ENCODE measurements at places on chromosomes 6 and 20.

- no peak for DNase-seq
Measured at GRCh38 chr6:26071135-26071534, 16.1 kb upstream of the HFE start.

GRCh38 chr20:5973971-5974370 is 23.5 kb downstream of the MCM8 start:
- DNase-seq, result no peak

DNA sequence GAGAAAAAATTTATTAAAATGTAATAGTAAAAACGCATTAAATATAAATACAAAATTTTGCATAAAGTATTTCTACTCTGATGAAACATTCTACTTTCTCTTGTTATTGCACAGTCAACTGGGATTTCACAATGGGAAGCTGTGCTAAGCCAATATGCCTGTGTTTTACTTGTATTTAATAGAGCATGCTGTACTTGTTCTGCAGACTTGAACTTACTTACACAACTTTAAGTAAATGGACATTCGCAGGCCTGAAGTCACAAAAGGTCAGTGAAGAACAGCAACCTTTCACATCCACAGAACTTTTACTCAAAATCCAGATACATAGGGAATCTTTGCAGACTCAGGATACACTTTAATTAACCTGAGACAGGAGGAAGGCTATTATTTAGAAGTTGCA is 409.5 kb downstream of the BTBD3 start:
- no peak for DNase-seq

GRCh38 chr6:104003803-104004516 is 855.8 kb downstream of the HACE1 start:
- no peak for DNase-seq

DNA sequence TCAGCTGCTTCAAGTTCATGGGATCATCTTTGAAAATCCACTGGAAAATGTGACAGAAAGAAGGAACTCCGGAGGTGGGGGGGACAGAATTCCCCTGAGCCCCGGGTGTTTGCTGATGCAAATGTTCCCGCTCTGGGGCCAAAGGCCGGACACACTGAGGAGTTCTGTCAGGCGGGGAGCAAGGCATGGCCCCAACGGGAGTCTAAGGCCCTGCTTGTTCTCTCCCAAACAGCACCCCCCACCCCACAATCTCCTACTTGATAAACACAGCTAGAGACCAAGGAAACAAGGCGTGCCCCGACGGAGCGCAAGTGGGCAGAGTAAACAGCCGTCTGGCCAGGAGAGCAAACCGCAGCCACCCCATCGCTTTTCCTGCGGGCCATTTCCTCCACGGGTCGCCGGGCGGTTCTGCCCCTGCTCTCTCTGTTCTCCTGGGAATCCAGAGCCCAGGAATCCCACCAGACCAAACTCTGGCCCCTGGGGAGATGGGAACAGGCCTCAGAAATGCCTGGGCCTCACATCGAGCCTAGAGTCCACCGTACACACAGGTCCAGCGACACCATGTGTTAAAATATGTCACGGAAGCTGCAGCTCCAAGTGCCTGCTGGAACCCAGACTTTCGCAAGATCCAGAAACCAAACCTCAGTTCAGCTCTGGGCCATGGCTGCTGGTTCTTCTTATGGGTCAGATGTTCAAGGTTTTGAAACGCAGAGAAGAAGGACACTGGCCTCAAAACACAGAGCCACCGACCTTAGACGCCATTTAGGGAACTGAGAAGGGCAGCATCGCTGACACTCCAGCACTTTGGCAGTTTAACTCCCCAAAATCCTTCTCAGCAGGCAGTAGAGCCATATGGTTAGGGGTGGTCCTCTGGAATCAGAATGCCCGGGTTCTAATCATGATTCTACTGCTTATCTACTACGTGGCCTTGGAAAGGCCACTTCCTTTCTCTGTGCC is 104.2 kb downstream of the PREX1 start:
- no peak for DNase-seq

GRCh38 chr20:18091623-18092022 is 33.9 kb upstream of the OVOL2 start:
- DNase-seq, result no peak

DNA sequence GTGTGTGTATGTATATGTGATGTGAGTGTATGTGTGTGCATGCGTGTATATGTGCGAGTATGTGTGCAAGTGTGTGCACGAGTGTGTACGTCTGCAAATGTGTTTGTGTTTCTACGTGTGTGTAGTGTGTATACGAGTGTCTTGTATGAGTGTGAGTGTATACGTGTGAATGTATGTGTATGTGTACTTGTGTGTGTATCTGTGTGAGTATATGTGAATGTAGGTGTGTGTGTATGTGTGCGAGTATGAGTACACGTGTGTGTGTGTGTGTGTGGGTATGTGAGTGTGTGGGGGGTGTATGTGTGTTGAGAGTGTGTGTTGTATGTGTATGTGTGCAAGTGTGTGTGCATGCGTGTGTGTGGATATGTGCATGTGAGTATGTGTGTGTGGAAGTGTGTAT is 602.0 kb upstream of the CDH4 start:
- no peak for DNase-seq

DNA sequence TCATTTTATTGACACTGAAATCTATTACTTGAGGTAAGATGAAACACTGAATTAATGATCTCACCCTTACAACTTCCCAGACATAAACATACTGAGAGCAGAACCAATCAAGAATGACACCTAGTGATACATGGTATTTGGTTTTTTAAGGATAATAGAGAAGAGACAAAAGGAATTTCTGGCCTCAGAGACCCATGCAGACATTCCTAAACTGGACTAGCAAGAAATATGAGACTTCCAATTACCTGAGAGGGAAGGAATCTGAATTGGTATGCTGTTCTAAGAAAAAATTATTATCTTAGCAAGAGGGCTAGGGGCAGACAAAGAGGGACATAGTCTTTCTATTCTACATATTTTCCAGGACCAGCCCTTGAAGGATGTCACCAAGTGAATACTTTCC is 141.1 kb downstream of the BMP5 start:
- DNase-seq, result no peak

- DNase-seq, result no peak
Measured at GRCh38 chr6:50826803-50827202, 8.1 kb downstream of the TFAP2B start.

- no peak for DNase-seq
Measured at GRCh38 chr6:1611572-1612298, 2.0 kb downstream of the FOXC1 start.

DNA sequence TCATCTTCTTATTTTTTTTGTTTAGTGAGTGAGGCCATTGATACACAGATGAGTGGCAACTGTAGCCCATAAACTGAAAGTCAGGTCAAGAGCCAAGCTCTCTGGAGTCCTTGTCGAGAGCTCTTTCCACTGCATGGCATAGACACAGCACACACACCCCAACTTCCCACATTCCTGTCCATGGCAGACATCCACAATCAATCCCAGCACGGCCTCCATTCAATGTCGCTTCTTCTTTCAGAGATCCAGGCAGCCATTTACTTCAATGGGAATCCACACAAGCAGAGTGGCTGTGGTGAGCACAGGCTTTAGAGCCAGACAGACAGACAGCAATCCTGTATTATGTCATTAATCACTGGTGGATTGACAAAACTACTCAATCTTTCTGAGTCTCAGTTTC is 34.9 kb upstream of the ECI2 start:
- no peak for DNase-seq
